AG08396 (cell line): ENCODE measurements at places on chromosomes 1 and 21.

- no peak for DNase-seq
These were observed 52.2 kb downstream of the POFUT2 start for GRCh38 chr21:45235488-45235887.

- DNase-seq, result no peak
These were observed 34.7 kb upstream of the GPR25 start for GRCh38 chr1:200837931-200838571.

DNA sequence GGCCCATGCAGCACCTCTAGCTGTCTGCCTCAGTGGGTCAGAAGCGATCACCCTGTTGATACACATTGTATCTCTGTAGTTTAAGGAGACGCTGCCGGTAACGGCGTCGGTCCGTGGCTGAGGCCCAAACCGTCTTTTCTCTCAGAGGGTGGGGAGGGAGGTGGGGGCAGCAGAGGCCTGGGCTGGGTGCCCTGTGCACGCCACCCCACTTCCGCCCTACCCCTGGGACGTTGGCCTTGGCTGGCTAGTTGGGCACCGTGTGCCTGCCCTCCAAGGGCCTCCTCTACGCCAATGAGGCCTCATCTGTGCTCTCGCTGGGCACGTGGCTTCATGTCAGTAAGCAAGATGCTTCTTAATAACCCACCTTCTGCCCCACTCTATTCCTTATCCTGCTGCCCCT, 9.4 kb downstream of the ZC3H12A start:
- DNase-seq, result no peak

DNA sequence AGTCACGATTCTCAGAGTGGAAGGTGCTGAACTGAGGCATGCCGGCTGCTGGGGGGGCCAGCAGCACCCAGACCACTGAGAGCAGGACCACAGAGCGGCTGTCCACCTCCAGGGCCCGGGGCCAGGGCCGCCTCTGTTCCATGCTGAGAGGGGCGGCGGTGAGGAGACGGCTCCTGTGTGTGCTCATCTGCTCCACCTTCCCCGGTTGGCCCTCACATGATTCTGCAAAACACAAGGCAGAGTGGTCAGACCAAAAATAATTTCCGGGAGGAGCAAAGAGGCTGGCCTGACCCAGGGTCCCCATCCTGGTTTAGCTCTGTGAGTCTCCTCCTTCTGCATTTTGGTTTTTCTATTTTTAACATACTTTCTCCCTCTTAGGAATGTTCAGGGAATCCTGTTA, 26.4 kb downstream of the PLXNA2 start:
- no peak for DNase-seq

GRCh38 chr1:166184012-166184411, 17.2 kb upstream of the FAM78B start:
- DNase-seq, result no peak

DNA sequence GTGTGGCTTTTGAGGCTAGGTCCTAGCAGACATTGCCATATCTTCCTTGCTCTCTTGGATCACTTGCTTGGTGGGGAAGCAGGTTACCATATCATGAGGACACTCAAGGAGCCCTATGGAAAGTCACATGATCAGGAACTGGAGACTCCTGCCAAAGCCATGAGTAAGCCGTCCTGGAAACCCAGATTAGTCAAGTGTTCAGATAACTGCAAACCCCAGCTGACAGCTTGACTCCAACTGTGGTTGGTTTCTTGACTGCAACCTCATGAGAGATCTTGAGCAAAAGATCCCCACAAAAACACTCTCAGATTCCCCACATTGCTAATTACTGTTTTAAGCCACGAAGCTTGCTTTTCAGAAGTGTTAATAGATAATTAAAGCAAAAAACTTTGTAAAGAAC, 58.6 kb downstream of the CACNA1E start:
- DNase-seq, result no peak

GRCh38 chr1:225485226-225485625, 57.4 kb upstream of the LBR start:
- no peak for DNase-seq

DNA sequence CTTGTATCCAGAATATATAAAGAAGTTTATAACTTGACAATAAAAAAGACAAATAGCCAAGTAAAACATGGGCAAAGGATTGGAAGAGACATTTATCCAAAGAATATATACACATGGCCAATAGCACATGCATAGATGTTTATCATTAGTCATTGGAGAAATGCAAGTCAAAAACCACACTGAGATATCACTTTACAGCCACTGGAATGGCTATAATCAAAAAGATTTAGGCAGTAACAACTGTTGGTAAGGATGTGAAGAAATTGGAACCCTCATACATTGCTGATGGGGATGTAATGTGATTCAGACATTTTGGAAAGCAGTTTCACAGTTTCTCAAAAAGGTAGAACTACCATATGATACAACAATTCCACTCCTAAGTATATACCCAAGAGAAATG, 51.1 kb downstream of the SLC44A5 start:
- no peak for DNase-seq

GRCh38 chr21:41764558-41765419, 2.1 kb downstream of the RIPK4 start:
- DNase-seq, result no peak

DNA sequence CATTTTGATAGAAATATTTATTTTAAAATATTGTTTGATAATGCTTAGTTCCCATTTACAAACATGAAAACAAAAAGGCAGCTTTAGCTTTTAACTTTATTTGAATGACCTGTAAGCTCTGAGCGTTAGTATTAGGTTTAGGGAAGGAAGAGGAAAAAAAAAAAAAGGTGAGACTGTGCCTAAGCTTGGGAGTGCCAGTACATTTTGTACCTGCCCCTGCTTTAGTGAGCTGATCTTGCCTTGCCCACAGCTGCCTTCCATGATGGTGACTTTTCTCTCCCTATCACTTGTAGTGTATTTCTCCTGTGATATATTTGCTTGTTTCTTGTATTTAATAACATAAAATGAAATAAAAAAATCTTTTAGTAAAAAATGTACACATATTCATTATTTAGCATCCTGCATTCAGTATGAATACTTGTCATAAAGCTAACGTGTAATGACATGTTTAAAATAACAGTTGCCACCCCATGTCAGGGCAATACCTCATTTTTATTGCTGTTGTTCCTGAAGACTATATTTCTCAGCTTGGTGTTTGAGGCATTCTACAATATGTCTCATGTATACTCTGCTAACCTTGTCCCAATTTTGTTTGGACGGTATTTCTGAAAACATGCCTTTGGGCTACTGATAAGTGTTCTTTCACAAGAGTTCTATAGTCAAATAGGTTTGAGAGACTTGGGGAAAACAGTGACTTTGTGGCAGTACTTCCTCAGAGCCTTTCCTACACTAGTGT, 76.3 kb downstream of the NEK7 start:
- no peak for DNase-seq

DNA sequence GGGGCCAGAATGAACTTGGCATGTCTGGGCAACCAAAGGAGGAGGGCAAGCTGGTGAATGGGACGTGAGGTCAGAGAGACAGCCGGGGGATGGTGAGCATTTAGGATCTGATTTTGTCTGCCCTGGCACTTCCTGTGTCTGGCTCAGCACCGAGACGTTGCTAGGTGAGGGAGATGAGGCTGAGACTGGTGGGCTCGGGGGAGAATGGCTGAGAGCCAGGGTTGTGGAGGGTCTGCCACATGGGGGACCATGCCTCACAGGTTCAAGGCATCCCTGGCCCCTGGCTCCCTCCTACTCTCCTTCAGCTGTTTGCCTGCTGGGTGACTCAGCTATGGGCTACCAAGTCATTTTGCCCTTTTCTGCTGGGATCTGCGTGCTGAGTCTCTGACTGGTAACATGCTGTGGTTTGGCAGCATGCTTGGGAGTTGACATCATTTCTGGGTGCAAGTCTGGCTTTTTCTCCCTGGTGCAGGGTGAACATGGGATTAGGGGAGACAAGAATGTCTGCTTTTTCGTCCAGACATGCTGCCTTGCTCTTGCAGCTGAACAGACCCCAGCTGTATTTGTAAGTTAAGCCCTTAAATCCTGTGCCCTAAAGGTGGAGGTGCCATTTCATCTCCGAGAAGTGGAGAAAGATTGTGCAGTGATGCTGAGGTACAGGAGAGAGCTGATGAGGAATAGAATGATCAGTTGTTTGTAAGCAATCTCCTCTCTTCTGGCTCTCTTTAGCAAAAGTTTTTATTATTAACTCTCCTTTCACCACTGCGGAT, 17.6 kb downstream of the GALNT2 start:
- peak; percentile 90 for DNase-seq

DNA sequence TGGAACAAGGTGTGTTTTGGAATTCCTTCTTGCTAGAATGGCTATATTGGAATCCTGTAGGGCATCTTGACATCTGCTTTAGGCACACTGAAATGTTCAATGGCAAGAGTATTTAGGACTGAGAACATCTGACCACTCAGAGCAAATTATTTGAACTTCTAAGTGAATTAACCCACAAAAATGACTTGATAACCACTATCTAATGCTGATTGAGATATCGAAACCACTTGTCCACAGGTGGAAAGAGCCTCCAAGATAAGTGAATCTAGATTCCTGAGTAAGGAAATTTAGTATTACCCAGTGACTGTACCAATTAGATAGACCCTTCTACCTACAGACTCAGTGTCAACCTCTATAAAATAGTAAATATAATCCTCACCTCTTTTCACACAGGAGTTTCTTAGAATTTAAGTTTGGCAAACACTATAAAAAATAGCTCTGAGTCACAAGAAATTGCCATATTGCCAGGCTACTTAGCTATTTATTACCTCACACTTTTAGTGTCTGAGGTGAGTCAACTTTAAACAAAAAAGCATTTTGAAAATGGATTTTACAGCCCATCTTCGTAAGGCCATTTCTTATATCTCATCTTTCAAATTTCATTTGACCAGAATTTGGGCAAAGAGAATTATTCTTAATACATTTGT, 421.8 kb downstream of the PTBP2 start:
- no peak for DNase-seq

GRCh38 chr1:17276568-17276967, 27.7 kb downstream of the PADI3 start:
- no peak for DNase-seq

DNA sequence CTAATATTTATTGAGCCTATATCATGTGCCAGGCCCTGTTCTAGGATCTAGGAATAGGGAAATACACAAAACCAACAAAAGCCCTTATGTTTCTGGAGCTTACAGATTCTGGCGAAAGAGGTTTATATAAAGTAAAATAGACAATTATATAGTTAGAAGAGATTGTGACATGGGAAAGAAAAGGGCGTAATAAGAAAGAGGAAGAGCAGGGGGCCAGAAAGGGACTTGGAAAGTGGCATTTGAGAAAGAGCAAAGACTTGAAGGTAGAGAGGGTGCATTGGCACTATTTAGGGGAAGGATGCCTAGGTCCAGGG, 322.5 kb upstream of the FAM78B start:
- no peak for DNase-seq

DNA sequence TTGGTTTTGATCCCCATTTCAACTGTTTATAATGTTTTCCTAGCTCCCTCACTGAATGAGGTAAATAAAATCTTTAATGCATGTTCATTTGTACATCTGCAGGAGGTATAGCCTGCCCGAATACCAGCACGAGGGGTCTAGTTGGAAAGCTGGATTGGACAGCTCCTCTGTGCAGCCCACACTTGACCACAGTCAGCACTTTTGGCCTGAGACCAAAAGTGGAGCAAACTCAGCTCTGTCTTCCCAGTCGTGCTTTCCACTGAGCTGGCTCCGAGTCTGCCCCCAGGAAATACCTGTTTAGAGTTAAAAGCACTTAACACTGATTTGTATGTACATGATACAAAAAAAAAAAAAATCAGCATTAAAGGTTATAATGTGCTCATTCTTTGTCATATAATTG, 224.4 kb downstream of the DSCAM start:
- no peak for DNase-seq

DNA sequence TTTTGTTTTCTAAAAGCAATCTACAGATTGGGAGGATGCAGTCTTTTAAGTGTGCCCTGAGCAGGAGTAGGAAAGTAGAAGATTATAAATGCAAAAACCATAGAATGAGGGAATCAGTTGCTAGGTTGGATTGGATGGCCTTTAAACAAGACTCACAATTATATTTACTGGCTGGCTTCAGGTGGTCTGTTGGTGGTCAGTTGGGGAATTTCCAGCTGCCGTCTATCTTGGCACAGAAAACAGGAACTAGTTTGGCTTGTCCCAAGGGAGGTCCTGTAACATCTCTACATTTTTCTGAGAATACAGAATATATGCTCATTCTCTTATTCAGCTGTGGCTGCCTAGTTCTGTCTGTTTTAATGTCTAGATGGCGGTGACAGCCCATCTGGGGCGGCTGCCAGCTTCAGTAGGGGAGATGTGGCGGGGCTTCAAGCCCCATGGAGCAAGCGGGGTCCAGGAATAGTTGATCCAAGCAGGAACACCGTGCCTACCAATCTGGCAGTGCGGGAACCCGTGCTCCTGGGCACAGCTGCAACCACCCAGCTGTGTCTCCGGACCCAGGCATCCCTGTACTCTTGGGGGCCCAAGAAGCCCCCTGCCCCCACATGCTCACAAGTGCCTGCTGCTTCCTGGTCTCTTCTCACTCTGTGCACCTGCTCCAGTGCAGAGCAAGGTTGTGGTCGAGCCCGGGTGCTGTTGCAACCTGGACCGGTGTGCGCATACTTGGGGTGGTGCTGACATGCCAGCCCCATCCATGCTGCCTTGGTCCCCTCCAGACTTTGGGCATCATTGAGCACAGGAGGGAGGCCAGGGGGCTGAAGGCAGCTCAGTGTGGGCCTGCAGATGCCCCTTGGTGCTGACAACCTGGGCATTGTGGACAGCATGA, 1182.6 kb downstream of the AMY1C start:
- no peak for DNase-seq

DNA sequence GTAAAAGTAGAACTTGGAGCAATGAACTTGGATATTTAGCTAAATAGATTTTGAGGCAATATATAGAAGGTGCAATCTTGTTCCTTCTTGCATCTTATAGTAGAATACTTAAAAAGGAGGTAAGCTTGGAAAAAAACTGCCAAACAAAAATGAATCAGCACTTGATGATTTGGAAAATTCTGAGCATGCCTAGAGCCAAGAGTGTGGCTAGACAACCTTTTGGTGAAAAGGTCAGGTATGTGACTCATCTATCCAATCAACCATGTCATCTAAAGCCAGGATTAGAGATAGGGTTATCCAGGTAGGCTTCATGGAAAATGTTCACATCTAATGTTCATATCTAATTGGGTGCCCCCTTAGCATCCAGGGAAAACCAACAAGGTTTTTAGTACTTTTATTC, 515.0 kb downstream of the COL11A1 start:
- no peak for DNase-seq

DNA sequence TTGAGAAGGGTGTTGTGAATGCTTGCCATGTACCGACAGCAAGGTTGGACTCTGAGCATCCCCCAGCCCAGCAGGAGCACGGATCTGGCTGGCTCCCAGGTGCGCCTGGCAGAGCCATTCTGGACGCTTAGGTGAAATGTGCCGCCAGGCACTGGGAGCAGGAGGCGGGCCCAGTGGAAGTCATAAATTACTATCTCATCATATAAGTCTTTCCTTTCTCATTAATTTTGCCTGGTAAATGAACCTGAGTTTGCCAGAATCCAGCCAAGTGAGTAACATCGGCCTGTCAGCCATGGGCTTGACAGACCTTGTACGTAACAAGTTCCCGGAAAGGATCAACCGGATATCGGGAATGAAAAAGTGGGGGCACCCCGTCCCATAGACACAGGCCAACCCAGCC, 179.5 kb upstream of the ARHGEF16 start:
- DNase-seq, result no peak

GRCh38 chr1:31266547-31266946, 26.9 kb upstream of the NKAIN1 start:
- no peak for DNase-seq

GRCh38 chr1:202005958-202006357, 4.4 kb upstream of the ELF3 start:
- peak; percentile 47 for DNase-seq
